Choroid plexus epithelial cell (primary cell): ENCODE measurements at places on chromosomes 4 and X.

GRCh38 chr4:179478608-179479007 lies 2036.4 kb upstream of the AGA start:
- DNase-seq: no peak

DNA sequence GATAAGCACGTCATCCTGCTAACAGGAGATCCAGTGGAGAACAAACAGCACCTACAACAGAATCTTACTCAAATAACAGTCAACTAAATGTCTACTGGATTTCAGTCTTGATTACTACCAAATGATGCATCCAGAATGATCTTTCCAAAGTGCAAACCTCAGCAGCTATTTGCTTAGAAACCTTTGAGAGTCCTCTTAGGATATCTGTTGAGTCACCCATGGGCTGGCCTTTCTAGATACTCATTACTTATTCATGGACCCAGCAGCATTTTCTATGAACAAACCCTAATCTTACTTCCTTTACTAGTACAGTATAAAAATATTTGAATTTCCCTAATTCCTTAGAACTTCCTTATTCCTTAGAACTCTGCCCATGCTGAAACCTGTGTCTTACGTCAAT lies 118.5 kb upstream of the PABPC4L start:
- peak; percentile 0 for DNase-seq

DNA sequence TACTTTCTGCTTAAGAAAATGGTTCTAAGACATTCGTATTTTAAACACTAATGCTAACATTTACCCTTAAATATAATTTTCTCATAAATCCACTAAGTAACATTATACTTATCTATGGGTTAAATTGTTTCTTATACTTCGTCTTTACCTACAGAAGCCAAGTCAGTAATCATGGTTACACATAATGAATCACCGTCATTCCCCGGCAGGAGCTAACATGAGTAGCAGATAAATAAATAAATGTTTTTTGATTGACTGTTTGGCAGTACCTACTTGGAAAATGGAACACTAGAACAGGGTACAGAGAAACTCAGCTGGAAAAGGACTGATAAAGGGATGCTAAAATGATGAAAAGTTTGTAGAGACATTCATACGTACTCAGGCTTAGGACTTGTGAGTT lies 430.4 kb downstream of the ACTRT1 start:
- DNase-seq: no peak

GRCh38 chr4:10753856-10754402 lies 69.4 kb upstream of the CLNK start:
- no peak for DNase-seq

DNA sequence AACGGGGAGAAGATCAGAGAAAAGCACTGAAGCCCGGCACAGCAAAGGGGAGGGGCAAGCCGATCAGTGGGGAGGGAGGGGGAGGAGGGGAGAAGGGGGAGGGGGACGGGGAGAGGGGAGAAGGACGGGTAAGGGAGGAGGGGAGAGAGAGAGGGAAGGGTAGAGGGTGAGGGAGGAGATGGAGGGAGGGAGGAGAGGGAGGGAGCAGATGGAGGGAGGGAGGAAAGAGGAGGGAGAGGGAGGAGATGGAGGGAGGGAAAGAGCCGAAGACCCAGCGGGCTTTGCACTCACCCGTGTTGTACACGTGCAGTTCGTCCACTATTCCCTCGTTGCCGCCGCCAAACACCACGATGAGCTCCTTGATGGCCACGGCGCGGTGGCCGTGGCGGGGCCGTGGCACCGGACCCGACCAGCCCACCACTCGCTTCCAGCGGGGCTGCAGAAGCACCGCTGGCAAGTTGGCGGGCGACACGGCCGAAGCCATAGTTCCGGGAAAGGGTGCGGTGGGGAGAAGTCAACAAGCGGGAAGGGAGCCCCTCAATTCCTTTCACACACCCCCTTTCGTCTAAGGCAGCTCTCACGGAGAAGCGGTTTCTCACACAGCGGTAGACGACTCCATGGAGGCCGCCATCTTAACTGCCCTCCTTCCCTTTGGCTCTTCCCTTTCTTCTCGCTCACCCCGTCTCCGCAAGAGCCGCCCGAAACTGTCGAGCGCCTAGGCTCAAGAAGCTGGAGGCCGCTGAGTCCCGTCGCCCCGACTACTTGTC lies 1.1 kb downstream of the HCFC1 start:
- peak; percentile 85 for DNase-seq

DNA sequence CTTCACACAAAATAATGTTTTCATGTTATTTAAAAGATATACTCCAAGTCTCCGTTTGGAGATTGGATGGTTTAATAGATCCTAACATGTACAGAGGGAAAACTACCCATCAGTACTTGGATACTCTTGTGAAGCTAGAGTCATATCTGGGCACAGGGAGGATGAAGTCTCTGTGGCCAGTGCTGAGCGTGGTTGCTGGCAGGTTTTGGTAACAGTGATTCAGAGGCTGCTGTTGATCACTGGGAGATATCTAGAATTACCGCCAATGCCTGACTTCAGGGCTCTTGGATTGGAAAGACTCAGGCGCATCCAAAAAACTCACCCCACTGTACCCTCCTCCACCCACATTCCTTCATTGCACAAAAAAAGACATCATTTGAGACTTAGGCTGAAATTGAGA lies 107.2 kb upstream of the PGRMC2 start:
- DNase-seq: no peak

GRCh38 chr4:45576275-45576674 lies 547.6 kb downstream of the GABRG1 start:
- no peak for DNase-seq

- peak; percentile 49 for DNase-seq
Measured at GRCh38 chrX:54230435-54231148, 47.5 kb upstream of the FAM120C start.

GRCh38 chr4:20456407-20456806 lies 204.7 kb downstream of the SLIT2 start:
- DNase-seq: no peak

DNA sequence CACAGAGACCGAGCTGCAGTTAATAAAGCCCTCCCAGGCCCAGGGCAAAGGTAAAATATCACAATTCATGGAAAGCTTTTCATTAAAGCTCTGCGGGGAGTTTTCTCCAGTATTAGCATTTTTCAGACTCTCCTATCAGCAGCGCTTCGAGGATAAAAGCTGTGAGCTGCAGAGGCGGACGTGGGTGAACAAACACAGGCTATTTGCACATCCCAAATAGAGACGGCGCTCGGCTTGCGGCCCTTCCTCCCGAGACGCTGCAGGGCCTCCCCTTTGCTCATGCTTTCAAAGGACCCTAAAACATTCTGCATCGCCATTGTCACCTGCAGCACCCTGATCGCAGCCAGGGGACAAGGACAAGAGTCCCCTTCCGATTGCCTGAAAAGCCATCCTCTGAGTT lies 97.3 kb downstream of the SORCS2 start:
- no peak for DNase-seq

- peak; percentile 71 for DNase-seq
Measured at GRCh38 chr4:4457803-4458553, 71.1 kb downstream of the NSG1 start.

GRCh38 chr4:8905226-8905772 lies 33.7 kb upstream of the HMX1 start:
- no peak for DNase-seq

GRCh38 chr4:164438321-164438720 lies 315.6 kb upstream of the SMIM31 start:
- peak; percentile 25 for DNase-seq

DNA sequence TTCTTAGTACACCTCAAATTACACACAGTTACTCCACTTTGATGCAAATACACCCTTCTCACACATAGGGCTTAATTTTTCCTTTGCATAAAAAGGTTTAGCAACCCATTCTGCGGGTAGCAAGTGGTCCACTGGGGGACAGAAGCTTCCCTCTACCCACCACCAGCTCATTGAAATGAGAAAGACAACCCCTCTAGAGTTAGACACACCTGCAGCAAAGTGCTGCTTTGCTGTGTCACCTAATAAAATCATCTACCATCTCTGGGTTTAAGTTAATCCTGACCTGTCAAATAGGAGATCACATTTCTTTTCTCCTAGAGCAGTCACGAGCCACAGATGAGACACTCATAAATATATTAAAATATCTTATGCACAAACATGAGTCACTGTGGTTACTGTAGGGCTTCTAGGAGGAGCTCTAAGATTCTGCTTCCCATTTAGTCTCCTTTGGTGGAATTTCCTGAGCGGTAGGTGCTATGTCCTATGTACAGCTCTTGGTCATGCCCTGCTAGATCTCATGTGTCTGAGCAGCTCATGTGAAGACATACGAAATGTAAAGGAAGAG lies 11.9 kb downstream of the BMX start:
- peak; percentile 15 for DNase-seq

GRCh38 chr4:110660755-110661154 lies 37.9 kb upstream of the PITX2 start:
- no peak for DNase-seq

GRCh38 chrX:41092776-41093175 lies 7.5 kb downstream of the USP9X start:
- no peak for DNase-seq

DNA sequence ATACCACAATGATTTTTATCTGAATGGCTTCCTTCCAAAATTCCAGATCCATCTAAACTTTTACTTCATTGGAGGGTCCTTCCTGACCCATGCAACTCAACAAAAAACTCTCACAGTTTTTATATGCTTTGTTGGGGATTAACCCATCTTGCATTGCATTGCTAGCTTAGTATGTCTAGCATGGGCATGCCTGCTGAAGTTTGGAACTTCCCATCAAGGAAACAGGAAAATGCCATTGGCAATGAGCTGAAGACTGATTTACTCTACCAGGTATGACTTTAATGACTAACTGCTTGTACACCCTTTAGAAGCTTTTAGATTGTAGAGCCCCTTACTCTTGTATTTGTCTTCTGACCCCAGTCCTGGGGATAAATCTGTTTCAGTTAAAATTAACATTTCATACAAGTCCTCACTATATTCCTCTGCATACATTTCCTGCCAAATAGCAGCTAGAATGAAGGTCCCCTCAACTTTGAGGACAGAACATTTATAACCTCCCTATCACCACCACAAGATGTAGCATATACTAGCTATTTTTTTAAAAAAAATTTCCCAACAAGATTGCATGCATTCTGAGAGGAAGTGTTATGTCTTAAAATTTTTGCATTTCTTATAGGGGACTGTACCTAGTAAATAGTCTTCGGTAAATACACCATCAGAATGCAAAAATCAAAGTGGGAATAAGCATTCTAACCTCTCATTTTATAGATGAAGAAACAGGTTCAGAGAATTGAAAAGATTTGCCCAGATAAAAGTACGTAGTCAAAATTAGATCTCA lies 52.5 kb upstream of the ATXN3L start:
- DNase-seq: peak; percentile 10

- DNase-seq: peak; percentile 28
Measured at GRCh38 chr4:138311771-138312535, 69.8 kb upstream of the SLC7A11 start.
